Activated CD8-positive, alpha-beta memory T cell treated with anti-CD3 and anti-CD28 coated beads for 1 hour (primary cell): ENCODE measurements at places on chromosomes 13 and 19.

DNA sequence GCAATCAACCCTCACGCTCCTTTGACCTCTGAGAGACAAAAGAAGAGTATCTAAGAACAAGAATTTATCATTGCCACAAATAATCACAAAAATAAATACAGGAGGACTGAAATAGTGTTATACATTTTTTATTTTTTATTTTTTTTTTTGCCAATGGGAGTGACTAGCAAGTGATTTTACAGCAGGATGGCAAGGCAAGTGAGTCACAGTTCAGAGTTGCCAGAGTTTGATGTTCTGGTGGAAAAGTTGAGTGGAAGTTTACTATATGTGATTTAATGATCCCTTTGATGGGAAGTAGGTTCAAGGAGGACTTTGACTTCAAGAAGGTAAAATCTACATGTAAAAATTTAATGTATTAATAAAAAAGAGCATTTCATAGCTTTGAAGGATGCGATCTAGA, 2691.4 kb downstream of the PCDH9 start:
- no peak for DNase-seq

GRCh38 chr13:112160558-112160957, 93.6 kb downstream of the SOX1 start:
- DNase-seq = no peak

- DNase-seq = no peak
These were observed 22.0 kb downstream of the PLIN4 start for GRCh38 chr19:4496304-4496703.

GRCh38 chr13:19150226-19150625, 31.4 kb downstream of the TUBA3C start:
- DNase-seq = no peak

- peak; percentile 77 for DNase-seq
These were observed 933 bp upstream of the NRTN start for GRCh38 chr19:5803752-5804515.

- DNase-seq = no peak
These were observed 31.2 kb downstream of the UNC13A start for GRCh38 chr19:17656970-17657369.

GRCh38 chr13:66528180-66528579, 702.0 kb downstream of the PCDH9 start:
- DNase-seq = no peak

DNA sequence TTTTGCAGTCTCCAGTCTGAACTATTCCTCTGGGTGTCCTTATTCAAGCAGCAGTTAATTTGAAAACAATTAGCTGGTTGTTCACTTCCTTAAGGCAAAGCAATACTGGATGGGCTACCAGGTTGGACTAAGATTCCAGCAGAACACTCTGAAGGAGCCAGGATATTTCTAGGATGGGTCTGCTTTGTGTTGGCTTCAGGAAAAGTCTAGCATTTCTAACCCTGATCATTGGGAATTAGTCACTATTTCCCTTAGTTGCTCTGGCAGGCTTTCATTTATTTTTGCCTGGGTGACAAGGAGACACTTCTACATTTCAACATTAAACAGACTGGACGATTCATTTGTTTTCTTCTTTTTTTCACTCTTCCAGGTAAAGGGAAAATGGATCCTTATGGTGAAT, 228.4 kb downstream of the ENOX1 start:
- no peak for DNase-seq

- no peak for DNase-seq
These were observed 10.5 kb downstream of the MYO9B start for GRCh38 chr19:17086120-17086519.

DNA sequence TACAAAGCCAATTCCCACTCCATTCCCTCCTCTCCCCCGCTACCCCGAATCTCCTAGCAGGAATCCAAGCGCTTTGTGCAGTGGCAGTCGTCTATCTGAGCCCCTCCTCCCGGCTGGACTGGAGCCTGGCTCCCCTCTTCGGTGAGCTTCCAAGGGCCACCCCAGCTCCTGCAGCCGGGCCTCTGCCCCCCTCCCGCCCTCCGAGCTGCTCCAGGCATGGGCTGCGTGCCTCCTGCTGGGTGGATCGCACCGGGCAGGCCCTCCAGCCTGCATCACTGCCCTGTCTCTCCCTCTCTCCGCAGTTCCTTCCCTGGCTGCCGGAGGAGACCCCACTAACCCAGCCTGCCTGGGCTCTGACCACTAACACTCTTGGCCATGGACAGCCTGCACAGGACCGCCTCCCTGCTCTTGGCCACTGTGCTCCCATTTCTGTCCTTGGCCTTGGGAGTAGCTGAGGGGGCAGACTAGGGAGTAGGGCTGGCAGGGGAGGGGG, 12.9 kb upstream of the LENG8 start:
- DNase-seq = no peak

DNA sequence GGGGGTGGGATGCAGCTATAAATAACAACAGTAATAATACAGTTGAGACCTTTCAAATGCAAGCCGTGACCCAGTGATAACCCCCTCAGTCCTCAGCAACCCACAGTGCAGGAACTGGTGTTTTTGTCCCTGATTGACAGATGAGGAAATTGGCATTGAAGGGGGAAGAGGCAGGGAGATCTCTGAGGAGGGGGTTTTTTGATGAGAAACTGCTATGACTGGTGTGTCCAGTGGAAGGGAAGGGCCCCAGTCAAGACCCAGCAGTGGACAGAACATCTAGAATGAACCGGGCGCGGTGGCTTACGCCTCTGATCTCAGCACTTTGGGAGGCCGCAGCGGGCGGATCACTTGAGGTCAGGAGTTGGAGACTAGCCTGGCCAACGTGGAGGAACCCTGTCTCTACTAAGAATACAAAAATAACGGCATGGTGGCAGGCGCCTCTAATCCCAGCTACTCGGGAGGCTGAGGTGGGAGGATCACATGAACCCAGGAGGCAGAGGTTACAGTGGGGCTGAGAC, 1.9 kb downstream of the MAP1S start:
- no peak for DNase-seq

- DNase-seq = no peak
These were observed 701.3 kb upstream of the KLHL1 start for GRCh38 chr13:70809588-70809987.

GRCh38 chr19:51368366-51369282, at the start of gene CLDND2:
Gene CLDND2, minus strand, starts transcription at chr19:51369003. Its CDS starts 426 bp downstream, at chr19:51368577.
- DNase-seq = no peak

GRCh38 chr19:10832939-10833296, 3.1 kb downstream of the TMED1 start:
- no peak for DNase-seq

- DNase-seq = no peak
These were observed 18.9 kb downstream of the SPATA13 start for GRCh38 chr13:24179486-24179850.

DNA sequence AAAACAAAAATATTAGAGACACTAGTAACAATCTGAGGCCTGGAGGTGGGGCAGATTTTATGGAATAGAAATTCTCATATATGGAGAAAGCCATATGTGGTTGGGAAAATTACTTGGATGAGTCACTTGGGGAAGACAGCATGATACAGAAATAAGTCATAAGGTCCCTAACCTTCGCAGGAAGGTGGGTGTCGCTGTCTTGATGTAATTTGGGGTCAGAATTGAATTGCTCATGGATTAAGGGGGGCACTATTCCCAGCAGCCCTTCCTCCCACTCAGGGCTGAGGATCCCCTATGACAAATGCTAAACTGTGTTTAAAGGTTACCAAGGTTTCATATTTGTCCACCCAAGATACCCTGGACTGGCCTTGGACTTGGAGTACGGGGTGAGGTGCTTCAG, 5.0 kb downstream of the RDH8 start:
- no peak for DNase-seq

DNA sequence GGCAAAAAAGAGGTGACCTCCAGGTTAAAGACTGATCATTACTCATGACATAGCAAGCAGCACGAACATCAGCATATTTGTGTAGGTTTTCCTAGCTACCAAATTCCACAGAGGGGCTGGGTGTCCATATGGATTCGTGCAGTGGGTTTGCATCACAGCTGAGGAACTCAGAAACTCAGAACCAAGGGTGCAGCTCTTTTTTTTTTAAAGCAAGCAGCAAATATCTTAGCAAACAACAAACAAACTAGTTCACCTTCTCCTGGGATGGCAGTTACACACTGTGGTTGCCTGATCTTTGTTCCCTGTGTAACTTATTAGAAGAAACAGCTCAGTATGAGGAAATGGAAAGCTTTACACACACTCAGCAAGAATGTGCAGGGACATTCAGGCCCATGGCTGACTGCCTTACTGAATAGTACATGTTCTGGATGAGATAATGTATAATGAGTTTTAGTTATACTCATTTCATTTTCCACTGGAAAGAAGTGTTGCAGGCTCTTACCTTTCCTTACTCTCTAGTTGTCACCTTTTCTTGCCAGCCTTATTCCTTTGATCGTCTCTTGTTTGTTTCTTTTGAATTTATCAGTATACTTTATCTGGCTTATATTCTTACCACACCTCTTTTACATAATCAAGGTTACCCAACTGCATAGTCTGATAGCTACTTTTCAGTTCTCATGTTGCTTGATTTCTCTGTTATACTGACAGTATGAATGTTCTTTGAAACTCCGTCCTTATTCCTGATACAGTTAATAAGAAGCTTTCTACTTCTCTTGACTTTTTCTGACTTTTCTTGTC, 4.3 kb downstream of the NDFIP2 start:
- DNase-seq = no peak

- no peak for DNase-seq
These were observed 17.2 kb downstream of the PKN1 start for GRCh38 chr19:14450168-14450874.

GRCh38 chr13:41060724-41061074, 610 bp upstream of the WBP4 start:
- peak; percentile 63 for DNase-seq

- DNase-seq = no peak
These were observed 12.2 kb downstream of the TPM4 start for GRCh38 chr19:16088351-16089009.

GRCh38 chr13:26326562-26326961, 72.6 kb downstream of the CDK8 start:
- no peak for DNase-seq

DNA sequence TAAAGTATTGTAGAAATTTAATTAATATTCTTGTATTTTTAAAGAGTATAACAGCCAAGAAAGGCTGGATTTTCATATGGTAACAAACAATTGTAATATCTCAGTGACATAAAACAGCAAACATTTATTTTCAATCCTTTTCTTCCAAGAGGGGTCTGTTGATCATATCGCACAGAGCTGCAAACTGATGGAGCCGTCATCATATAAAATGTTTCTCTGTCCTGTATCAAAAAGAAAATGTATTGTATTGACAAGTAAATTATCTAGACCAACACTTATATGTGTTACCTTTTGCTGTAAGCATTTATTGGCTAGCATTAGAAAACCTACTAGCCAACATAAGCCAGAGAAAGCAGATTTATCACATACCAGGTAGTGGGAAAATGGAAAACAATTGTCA, 2861.4 kb upstream of the PCDH20 start:
- no peak for DNase-seq

DNA sequence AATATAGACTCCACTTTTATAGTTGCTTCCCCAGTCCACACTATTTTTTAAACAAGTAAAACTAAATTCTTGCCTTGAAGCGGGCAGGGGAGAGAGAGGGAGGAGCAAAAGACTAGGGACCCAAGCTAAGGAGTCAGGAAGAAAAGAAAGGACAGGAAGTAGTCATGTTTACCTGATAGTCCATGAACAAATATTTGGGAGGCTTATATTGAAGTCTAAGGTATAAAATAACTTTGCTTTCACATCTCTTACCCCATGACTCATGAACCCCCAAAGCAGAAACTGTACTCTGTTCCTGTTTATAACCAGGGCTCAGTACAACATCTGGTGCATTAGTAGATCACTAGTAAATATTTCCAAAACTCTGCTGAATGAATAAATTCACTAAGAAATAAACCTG, 67.3 kb downstream of the ZAR1L start:
- no peak for DNase-seq

DNA sequence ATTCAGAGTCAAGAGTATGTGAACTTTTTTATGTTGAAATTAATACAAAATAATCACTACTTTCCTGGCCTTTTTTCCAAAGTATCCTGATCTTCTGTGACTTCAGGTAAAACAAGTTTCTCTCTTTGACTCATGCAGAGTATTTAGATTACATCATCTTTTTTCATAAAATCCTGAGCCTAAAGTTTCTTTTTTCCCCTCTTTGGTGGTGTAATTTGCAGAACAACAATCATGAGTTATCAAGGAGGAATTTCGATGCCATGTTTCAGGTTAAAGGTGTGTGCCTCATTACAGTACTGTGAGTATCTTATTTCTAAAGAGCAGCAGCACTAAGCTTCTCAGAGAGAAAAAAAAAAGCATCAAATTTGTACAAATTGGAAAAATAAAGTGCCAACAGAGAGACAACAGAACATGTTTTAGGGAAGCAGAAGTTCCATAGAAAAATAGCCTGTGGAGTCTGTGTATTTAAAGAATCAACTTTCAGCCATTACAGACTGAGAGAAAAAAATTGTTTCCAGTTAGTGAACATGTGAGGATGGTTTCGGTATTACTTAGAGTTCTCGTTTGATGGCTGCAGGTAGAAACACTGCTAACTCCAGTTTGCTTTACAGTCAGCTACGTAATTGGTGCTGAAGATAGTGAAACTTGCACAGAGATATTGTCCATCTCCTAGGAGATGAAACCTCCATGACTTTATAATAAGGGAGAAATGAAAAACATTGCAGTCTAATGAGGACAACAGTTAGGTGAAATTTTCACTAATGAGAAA, 78.1 kb upstream of the PCDH9 start:
- DNase-seq = no peak

GRCh38 chr19:2569596-2570465, 93.9 kb downstream of the GADD45B start:
- no peak for DNase-seq

DNA sequence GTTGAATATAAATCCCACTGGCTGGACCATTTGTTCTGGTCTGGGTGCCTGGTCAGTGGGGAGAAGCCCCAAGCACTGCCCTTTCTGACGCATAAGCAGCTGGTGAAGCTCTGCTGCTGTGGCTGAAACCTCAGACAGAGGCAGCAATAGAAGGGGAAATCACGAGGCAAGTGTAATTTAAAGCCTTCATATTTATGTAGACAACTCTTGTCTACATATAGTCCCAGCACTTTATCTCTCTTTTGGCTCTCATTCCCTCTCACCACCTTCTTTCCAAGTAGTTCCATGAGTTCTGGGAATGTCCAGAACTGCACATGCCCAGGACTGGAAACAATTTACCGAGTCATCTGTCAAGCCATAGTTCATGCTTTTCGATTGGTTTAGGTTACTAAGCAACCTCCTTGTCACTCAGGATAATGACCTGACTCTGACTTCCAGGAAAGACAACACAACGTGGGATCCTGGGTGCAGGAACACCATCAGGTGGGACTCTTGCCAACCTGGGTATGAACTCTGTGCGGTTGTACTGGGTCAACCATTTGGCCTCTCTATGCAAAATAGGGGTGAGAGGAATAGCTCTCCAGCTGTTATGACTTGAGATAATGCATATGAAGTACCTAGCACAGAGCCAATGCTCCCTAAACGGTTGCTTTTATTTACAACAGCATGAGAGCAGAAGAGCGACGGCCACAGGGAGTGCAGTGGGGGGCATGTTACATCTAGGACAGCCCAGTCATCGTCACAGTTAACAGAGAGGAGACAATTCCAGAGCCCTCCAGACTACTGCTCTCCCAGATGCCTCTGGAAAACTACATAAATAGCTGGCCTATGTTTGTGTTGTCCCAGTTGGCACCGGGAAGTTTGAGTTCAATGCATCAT, 321.9 kb downstream of the FOXO1 start:
- DNase-seq = no peak
